ENCODE measurements at places on chromosomes 6 and 20.

GRCh38 chr20:4912380-4913142, 88.7 kb downstream of the SLC23A2 start:
- DNase-seq: no peak

DNA sequence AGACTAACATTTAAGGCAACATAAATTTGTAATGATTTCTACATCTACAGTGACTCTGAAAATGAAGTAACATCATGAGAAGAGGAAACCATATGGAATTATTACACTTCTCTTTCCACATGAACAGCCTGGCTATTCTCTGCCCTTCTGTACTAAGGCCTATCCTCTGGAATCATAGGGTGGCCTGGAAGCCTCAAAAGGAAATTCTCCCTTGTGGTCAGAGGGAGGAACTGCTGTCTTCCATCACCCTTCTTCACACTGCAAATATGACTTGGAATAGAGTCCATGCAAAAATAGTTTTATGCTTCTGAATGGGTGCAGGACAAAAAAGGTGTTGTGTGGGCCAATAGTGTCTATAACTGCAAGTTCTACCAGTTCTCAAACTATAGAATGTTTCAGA, 44.6 kb upstream of the SH3BGRL2 start:
- DNase-seq: peak; percentile 36

DNA sequence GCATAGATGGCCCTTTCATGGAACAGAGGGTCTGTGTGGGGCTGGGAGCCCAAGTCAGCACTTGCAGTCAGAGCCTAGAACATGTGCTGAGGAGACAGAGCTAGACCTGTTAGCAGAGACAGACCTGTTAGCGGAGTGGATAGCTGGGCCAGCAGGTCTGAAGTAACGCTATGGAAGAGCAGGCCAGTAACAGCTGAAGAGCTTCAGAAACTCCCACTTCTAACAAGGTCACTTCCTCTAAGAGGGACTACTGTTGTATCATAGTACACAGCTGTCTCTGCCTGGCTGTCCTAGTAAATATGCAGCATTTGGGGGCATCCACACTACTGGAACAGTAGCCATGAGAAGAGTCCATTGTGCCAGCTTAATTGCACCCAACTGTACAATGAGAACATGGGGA, 41.2 kb upstream of the POLR1H start:
- no peak for DNase-seq

DNA sequence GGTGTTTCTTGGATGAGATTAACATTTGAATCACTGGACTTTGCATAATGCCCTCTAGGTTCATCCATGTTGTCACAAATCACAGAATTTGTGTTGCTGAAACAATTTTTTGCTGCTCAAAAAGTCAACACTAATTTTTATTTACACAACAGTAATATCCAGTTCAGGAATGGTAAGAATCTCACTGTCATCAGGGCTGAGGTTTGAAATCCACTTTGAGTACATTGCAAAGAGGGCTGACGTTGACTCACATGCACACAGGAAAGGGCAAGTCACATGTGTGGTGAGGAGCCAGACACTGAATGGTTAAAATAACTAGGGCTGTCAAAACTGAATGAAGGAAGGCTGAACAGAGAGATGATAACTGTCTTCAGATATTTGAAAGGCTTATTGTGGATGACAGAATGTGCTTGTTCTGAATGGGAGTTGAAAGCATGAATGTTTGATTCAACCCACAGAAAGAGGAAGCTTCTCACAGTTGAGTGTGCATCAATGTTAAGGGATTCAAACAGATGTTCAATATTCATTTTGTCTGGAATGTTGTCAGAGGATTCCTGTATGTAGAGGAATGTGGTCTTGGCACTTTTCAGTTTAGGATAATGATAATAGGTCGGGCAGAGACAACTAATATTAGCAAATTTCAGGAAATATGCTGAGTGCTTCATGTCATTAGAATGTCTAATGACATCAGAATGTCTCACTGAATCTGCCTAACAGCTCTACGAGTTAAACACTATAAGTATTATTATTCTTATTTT, 3.6 kb upstream of the ADGRG6 start:
- no peak for DNase-seq

DNA sequence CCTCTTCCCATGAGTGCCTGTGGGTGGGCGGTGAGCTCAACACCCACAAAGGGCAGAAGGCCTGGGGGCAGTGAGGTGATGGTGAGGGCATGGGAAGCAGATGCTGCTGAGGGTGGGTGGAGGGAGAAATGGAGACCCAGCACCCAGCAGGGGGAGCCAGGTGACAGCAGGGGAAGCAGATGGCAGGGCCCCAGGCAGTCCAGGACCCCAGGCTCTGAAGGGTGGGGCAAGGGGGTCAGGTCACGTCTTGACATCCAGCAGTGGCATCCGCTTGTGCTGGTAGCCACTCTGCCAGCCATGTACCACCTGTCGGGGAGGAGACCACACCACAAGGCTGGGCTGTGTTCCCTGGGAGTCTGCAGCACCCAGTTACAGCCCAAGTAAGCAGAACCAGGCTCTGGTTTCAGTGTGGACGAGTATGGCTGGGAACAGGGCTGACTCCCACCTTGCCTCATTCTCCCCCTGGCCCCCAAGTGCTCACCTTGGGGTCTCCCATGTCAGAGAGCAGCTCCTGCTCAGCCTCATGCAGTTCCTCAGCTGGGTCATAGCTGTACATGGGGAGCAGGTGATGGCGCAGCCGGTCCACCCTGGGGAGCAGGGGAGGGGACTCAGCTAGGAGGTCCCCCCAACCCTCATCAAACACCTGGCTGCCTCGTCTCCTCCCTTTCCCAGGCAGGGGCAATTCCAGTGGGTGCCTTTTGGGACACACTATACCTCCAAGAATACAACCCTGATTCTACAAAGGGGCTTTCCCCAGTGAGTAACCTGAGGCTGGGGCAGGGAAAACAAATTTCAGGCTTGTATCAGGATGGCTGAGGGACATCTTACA, 2.0 kb downstream of the SMIM29 start:
- DNase-seq: peak; percentile 58

GRCh38 chr6:389622-390021, 1.9 kb upstream of the IRF4 start:
- no peak for DNase-seq

- peak; percentile 1 for DNase-seq
Measured at GRCh38 chr20:7703551-7703961, 236.7 kb downstream of the HAO1 start.

DNA sequence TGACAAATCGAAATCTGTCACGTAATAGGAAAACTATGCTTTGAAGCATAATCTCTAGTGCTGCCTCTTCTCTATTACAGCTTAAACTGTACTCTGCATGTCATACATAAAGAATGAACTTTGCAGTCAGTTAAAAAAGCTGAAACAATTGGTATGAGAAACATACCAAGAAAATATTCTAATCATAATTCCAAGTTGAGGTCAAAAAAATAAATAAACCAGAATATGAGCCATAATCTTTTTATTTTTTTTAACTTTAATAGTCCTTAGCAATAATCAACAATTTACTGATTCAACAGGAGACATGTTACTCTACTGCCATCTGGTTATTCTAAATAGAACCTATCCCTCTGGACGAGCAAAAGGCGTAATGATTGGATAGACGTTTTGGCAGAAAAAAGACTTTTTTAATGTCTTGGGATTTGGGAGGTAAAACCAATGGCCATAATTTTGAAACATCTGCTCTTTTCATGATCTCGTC, 224.4 kb upstream of the FLRT3 start:
- DNase-seq: no peak

- peak; percentile 27 for DNase-seq
Measured at GRCh38 chr20:41734506-41734945, 116.3 kb upstream of the CHD6 start.
